T-helper 2 cell (primary cell): ENCODE measurements at places on chromosomes 2 and 18.

GRCh38 chr2:167406558-167406957 lies 518.3 kb downstream of the XIRP2 start:
- DNase-seq, result no peak

GRCh38 chr2:188678882-188679281 lies 295.3 kb upstream of the COL3A1 start:
- DNase-seq, result no peak

GRCh38 chr2:20145497-20146193 lies 79.3 kb downstream of the SDC1 start:
- DNase-seq, result no peak

DNA sequence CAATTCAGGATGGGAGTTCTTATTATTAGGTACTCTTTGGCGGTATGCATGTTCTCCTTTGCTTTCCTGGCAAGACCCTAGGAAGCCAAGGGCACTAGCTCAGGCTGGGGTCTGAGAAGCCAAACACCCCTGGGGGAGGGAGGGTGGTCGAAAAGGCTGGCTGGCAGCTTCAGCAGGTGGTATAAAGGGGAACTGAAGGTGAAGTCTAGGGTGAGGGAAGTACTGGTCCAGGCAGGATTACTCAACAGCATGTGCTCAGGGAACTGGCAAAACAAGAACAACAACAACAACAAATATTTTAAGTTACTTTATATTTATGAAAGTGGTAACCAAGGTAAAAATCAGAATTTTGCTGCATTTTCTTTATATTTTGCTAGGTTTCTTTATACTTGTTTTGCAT lies 40.7 kb upstream of the PCBP1 start:
- no peak for DNase-seq

DNA sequence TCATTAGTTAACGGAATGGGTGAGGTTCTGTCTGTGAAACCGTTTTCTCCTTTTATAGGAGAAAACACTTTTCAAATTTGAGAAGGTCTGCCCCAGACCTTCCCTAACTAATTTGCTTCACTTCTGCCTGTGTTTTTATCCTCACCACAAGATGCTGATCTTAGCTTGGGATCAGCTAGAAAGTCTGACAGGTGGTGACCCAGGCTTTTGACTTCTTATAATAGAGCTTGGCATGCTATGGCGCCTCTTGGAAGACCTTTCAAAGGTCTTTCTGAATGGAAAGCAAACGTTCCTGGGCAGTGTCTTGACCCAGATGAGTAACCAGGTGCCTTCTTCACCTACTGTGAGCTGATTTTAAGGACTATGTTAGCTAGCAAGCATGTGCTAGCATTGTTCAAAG lies 91.4 kb downstream of the LYPD6 start:
- no peak for DNase-seq

GRCh38 chr2:96495982-96496629 lies 9.1 kb downstream of the NEURL3 start:
- no peak for DNase-seq

DNA sequence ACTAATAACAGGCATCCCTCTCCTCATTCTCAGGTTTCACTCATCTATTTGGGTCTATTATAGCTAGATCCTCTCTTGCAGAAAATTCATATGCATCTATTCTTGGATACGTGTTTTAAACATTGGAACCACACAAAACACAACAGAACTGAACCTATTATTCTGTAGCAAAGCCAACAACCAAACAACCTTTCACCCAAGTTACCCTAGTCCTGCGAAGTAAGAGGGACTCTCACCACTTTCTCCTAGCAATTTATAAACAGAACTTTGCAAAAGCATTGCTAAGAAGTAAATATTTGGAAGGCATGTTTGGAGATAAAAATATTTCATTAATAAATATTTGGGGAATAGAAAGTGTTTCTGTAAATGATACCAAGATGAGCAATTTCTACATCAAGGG lies 20.4 kb upstream of the SH3BP4 start:
- no peak for DNase-seq

- no peak for DNase-seq
These were observed 28.5 kb downstream of the TMEM18 start for GRCh38 chr2:648476-649424.

- no peak for DNase-seq
These were observed 8.8 kb upstream of the GBX2 start for GRCh38 chr2:236176951-236177350.

DNA sequence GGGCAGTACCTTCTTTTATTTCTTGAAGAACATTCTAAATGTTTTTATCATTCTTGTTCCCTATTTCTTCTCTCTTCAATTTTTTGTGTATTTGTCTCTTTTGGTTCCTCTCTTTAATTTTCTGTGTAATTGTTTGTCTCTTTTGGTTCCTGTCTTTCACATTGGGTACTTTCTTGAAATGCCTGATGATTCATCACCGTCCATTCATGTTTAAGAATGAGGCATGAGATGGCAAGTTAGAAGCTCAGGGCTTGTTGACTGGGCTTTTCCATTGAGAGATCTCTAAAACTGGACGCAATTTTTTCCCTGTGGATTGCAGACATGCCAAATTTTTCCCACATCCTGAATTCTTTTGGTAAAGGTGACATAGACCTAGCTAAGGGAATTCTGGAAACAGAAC lies 33.7 kb upstream of the IL1R2 start:
- DNase-seq, result no peak

DNA sequence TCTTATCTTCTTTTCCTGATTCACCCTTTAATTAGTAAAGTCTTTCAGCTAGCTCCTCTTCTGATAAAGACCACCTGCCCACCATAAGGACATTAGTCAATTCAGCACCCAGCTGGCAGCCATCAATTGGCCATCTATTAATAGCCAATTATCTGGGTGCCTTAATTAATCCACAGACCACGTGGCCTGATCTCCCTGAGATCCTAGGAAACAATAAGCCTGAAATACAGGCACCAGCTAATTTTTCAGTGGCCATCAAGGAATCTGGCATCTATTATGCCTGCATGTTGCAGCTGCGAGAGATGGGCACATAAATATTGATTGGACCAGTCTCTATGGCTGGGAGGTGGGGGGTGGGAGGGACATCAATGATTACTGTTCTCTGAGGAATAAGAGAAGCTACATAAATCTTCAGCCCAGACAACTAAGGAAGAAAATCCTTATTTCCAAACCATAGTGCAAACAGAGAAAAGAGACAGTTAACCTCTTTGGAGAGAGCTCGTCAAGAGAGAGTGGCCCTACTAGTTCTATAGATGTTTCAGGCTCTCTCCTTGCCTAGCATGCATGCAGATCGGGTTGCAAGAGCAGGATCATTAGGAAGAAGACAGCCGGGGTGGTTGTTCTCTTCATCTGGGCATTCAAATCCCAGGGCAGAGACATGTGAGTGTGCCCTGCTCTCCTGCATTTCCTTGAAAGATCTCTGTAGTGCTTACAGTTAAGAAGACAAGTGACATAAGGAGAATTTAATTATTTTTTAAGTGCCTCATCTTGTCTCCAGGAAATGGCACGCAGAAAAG lies 8.7 kb downstream of the GALNT14 start:
- DNase-seq, result no peak

DNA sequence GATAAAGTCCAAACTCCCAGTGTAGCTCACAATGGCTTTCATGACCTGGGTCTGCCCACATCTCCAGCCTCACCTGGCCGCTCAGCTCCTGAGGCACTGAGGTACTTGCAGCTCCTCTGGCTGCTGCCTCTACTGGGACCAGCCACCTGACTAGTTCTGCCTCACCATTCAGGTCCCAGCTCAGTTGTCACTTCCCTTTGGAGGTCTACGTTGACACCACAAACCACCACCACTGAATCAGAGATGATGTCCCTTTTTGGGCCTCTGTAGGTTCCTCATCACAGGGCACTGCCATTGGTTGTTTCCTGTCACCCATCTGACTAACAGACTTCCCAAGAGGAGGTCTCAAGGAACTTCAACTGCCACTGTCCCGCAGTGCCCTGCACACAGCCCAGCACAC lies 21.2 kb downstream of the SPP2 start:
- DNase-seq, result no peak

GRCh38 chr2:75960472-75961009 lies 249.8 kb upstream of the GCFC2 start:
- DNase-seq, result no peak

DNA sequence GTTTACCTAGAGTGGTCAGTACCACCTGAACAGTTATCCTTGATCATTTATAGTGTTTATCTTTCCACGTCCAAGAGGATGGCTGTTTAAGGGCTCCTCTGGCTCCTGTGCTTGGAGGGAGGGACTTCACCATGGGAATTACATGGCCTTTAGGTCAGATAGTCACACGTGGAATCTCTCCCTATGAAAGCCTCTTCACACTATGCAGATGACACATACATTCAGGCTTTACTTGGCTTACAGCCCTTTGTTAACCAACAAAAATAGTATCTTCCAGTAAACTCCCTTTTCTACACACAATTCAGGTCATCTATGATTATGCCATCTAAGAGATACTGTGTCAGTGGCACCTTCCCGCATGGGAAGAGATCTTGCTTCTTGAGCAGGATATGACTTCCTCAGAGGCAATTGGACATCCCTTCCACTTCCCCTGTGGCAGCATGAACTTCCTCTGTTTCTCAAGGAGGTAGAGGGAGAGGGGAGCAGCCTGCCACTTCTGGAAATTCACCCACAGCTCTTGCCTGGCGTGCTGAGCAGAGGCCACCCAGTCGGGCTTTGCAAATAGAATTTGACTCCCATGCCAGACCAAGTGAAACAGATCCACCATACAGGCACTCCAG lies 53.5 kb downstream of the COLEC12 start:
- DNase-seq, result no peak

DNA sequence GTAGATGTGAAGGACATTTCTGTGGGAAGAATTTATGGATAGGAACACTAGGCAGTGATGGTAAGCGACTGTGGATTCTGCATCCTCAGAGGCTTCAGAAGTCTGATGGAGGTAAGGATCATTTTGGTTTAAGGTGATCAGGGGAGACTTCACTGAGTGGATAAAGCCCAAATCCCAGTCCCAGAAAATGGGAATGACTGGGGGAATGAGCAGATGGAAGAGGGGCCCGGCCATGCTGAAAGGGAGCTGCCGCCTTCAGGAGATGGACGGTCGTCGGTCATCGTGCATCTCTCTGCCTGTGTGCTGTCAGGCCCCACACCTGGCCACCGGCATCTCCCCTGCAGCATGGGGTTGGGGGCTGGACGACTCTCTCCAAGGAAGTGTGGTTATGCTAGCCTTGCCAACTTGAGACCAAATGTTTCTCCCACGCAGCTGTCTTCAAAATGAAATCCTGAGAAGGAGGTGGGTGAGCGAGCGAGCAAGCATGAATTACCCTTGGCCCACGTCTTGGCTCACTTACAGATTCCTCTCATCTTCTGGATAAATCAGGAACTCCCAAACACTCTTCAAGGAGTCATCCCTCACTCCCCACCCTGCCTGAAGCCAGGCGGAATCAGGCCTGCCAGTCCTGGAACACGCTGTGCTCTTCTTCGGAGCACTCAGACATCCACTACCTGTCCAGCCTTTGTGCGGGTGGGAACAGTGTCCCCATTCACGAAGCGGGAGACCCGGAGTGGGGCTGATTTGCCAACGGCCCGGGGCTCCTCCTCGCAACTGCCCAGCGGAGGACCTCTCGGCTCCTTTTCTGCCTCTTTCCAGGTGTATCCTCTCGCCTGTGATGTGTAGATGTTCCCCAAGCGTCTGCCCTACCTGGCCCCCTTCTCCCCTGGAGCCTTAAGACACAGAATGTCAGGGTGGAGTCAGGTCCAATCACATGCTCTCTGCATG lies 85.6 kb downstream of the PRKCE start:
- no peak for DNase-seq

- DNase-seq, result no peak
These were observed 21.6 kb upstream of the GPR75 start for GRCh38 chr2:53881360-53881759.

GRCh38 chr2:32947076-32947483 lies 327 bp downstream of the LTBP1 start:
- DNase-seq, result no peak

DNA sequence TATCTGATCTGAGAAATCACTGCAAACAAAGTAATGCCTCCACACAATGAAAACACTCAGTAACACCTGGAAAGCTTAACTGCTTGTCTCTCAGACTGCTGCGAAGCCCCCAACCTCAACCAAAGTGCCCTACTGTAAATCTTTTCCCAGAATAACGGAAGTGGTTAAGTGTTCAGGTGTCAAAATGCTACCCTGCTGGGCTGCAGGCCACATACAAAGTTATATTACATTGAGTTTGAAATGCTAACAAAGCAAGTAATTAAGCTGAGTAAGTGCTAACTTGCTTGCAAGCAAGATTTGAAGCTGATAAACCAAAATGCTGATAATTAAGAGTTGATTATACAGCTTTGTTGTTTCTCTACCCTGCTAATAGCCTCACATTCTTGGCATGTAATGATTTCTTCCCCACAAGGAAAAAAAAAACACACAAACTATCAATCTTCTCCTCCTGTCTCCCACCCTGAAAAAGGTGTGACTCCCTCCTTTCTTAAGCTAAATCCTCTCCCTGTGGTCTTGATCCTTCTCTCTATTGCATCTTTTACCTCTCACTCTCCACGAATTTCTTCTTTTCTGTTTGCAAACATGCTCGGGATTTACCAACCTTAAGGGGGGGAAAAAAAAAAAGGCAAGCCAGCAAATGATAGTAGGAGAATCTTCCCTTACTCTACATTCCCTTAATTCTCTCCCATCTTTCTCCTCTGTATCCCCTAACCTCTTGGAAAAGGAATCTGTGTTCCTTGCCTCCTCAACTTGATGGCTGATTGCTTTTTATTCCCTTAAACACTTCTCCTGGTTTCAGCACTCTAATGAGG lies 266.8 kb upstream of the SIX3 start:
- peak; percentile 88 for DNase-seq

GRCh38 chr2:23545811-23546210 lies 160.8 kb downstream of the KLHL29 start:
- no peak for DNase-seq

DNA sequence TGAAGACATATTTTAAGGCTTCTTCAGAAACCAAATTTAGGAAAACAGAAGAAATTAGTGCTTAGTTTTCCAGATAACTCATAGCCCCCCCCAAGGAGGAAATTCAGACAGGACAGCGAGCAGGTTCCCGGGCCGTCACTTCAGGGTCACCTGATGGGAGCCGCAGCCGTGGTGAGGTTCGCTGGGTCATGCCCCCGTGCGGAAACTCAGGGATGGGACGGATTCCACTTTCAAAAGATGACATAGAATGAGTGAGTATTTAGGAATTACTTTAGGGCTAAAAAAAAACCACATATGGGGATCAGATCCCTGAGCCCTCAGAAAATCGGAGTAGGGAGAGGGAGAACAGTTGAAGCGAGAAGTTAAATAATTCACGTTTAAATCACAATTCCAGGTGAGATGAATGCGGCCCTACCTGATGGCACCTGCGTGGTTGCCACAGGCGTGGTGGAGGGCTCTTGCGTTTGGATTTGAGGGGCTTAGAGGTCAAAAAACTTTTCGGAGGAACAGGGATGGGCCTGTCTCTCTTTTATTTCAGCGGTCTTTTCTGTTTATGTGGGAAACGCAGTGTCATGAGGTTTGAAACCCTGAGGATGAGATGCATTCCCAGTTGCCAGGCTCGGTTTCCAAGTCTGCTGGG lies 114.4 kb downstream of the NFATC1 start:
- no peak for DNase-seq

GRCh38 chr2:108612514-108613183 lies 78.4 kb downstream of the LIMS1 start:
- no peak for DNase-seq
